ENCODE measurements at places on chromosomes 1 and 21.

GRCh38 chr1:27504588-27505419 is 14.8 kb upstream of the WASF2 start:
- no peak for DNase-seq

DNA sequence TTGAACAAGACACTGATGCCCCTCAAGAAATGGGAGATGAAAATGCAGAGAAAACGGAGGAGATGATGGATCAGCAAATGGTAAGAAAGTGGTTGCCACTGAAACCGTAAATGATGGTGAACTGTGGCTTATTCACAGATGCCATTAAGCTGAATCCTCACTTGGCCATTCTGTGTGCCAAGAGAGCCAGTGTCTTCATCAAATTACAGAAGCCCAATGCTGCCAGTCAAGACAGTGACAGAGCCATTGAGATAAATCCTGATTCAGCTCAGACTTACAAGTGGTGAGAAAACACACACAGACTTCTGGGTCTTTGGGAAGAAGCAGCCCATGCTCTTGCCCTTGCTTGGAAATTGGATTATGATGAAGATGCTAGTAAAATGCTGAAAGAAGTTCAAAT is 52.5 kb downstream of the NBPF6 start:
- no peak for DNase-seq

GRCh38 chr1:203342192-203342940 is 8.6 kb downstream of the FMOD start:
- no peak for DNase-seq

GRCh38 chr21:34126269-34126668 is 52.9 kb downstream of the MRPS6 start:
- DNase-seq = no peak

DNA sequence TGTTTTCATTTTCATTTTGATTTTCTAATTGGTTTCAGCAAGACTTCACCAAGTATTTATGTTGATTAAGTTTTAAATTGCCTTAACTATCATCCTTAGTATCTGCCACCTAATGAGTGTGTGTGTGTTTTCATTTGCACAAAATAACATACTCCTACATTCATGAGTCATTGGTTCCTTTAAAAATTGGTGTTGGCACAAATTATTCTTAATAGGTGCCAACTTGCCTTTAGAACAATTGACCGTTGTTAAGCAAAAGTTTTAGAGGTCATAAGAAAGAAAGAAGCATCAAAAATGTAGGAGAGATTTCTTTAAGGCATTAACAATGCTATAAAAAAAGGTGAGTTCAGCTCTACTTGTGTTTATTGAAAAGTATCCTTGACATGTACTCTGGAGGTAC is 77.5 kb downstream of the FNBP1L start:
- no peak for DNase-seq

DNA sequence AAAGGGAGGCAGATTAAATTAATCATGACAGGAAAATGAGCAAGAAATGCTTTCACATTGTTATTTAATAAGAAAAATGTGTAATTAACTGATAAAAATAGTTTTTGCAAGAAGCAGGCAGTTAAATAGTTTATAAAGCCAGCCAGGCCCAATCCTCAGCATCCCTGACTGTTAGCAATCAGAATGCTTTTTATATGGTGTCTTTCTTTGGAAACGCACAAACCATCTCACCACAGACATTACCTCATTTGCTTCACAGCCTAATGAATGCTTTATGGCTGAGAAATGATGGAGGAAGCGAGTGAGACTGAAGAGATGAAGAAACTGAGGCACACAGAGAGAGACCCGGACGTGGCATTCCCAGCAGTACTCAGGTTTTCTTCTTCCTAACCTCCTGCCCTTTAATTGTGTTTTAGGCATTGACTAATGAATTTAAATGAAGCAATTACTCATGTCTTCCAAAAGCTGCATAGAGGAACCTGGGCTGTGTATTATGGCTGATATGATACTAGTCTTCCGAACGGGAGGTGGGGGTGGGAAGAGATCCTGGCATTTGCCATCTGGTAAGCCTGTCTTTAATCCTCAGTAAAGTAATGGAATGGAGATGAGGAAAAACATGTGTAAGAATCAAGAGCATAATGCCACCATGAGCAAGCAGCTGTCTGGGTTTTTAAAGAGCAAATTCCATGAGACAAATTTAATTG is 116.1 kb upstream of the LMO4 start:
- no peak for DNase-seq

All from stimulated activated effector memory CD8-positive, alpha-beta T cell treated with anti-CD3 and anti-CD28 coated beads, Interleukin-12 subunit alpha, Interleukin-12 subunit beta, amount 100 ng/mL, for 72 hours (primary cell).